Stimulated activated CD4-positive, alpha-beta T cell treated with anti-CD3 and anti-CD28 coated beads, Interleukin-1b, Interleukin-23, amount 100 ng/mL, for 4 hours (primary cell): ENCODE measurements at places on chromosomes 11 and 22.

- DNase-seq: no peak
Measured at GRCh38 chr11:10567446-10567845, 1.0 kb downstream of the LYVE1 start.

DNA sequence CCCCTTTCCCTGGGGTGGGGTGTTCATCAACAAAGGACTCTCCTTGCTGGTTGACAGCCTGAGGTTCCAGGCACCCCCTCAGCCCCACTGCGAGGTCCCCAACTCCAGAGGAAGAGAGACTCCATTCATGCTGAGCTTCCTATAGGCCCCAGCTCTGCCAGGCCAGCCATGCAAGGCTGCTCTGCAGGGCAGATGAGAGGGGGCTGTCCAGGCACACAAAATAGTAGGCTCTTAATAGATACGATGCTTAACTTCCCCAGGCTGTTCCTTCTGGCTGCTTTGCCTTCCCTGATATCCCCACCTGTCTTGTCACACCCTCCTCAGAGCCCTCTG, 45.0 kb upstream of the CRYBB3 start:
- DNase-seq: no peak

DNA sequence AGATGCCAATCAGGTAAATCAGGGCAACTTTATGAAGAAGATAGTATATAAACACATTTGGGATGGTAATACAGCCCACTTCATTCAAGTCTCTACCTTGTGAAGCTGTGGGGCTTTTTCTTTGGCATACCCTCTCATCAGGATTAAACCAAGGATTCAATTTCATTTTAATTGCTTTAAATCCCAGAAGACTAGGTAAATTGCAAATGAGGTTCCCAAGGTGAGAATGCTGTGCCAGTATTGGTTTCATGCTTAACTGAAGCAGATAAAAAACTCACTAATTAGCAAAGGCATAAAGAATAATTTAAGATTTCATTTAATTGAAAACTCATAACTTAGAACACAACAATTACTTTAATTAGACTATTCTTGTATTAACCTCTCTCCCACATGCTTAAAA, 1218.1 kb downstream of the FAM181B start:
- no peak for DNase-seq

GRCh38 chr22:39209756-39210155, 35.0 kb downstream of the PDGFB start:
- DNase-seq: no peak

- no peak for DNase-seq
Measured at GRCh38 chr22:24925586-24926427, 20.7 kb downstream of the LHFPL7 start.

GRCh38 chr11:102763440-102763839, 17.0 kb downstream of the MMP10 start:
- DNase-seq: no peak

GRCh38 chr11:100778166-100778785, 91.2 kb downstream of the ARHGAP42 start:
- DNase-seq: no peak

DNA sequence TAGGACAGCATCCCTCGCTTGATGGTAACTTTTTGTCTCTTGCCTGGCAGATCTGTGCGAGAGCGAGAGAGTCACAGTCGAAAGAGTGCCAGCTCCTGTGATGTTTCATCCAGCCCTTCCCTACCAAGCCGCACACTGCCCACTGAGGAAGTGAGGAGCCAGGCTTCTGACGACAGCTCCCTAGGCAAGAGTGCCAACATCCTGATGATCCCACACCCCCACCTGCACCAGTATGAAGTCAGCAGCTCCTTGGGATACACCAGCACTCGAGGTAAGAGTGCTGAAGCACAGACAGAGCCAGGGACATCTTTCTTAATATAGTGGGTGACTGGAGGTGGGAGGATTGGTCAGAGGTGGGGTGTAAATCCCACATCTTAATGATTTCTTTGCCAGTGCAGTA, 61.1 kb downstream of the DEPDC5 start:
- DNase-seq: no peak

- DNase-seq: no peak
Measured at GRCh38 chr11:370070-370941, 1.0 kb downstream of the B4GALNT4 start.

- no peak for DNase-seq
Measured at GRCh38 chr22:39900306-39901227, at the start of gene GRAP2. Gene GRAP2 (plus strand): TSS chr22:39901084. CDS start chr22:39947107, 46,023 bp downstream.

DNA sequence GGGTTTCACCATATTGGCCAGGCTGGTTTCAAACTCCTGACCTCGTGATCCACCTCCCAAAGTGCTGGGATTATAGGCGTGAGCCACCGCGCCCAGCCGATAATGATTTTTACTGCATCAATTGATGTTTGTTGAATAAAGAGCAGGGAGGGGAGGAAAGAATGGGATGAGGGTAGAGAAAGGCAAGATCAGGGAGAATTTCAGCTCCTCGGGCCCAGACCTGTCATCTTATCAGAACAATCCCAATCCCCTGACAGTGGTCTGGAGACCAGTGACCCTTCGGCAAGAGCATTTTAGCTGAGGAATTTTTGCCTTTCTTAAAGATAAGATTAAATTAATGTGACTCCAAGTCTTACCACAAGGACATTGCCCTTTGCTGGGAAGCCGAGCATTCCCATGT, 15.0 kb upstream of the ANO1 start:
- DNase-seq: no peak

- DNase-seq: no peak
Measured at GRCh38 chr11:10686311-10686710, 7.2 kb downstream of the IRAG1 start.

- DNase-seq: no peak
Measured at GRCh38 chr11:69055212-69055586, 6.5 kb downstream of the TPCN2 start.

GRCh38 chr11:118281284-118281683, 17.2 kb upstream of the MPZL2 start:
- DNase-seq: no peak

DNA sequence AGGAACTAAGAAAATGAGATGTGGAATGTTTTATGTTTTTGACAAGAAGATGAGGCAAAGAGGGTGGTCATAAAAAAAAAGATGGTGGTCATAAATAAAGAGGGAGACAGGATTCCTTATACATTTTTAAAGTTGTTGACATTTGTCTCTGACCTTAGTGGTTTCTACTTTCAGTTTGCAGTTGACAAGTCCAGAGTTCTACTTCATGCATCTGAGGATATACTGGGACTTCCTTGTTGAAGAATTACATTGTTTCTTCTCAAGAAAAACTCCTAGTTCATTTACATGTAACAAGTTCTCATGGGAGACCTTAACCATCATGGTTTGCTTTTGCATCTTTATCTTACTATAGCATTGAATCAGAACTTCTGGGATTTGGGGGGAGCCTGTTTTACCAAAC, 1.2 kb downstream of the OR6X1 start:
- DNase-seq: no peak

DNA sequence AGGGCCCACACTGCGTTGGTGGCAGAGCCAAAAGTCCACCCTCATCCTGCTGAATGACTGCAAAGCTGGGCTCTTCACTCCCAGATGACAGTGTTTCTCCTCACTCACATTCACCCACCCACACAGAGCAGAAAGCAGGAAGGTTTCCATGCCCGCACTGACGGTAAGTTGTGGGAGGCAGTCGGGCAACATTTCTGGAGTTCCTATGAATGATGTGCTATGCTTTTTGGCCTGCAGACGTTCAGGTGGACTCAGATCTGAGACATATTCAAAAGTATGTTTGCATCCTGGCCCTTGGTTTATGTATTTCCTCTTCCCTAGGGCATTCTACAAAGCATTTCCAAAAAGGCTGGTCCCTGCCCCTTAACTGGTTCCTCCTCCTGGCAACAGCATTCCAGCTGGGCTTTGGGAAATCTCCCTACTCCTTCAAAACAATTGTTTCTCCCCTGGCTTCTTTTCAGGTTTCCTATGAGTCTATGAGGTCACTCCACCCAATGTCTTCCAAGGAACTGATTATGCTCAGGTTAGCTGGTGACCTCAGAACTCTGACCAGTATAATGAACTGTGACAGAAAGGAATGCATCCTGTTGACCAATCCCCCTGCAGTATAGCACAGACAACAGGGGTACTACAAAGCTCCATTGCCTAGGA, 36.4 kb downstream of the PACSIN2 start:
- DNase-seq: no peak

GRCh38 chr11:66834943-66835342, 8.3 kb upstream of the RCE1 start:
- DNase-seq: no peak

DNA sequence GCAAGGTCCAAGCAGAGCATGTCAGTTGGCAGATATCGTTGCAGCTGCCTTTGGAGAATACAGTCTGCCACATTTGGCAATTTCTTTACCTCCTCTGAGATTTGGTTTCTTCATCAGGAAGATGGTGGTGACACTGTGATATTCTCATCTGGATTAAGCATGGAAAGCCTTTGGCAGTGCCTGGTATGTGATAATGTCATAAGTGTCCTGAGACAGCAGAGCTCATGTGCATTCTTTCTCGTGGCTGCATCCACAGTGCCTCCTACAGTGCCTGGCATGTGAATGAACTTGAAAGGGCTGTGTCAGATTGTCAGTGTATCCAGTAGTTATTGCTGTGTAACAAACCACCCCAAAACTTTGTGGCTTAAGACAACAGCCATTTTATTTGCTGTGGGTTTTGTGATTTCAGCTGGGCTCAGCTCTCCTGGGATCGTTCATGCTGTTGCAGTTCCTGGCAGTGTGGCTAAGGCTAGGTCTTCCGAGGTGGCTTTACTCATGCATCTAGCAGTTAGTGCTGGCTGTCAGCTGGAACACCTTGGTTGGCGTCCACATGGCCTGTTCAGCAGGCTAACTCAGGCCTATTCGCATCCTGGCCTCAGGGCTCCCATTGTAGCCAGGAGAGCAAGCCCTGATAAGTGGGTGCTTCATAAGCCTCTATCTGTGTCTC, 35.7 kb upstream of the MICAL2 start:
- no peak for DNase-seq

DNA sequence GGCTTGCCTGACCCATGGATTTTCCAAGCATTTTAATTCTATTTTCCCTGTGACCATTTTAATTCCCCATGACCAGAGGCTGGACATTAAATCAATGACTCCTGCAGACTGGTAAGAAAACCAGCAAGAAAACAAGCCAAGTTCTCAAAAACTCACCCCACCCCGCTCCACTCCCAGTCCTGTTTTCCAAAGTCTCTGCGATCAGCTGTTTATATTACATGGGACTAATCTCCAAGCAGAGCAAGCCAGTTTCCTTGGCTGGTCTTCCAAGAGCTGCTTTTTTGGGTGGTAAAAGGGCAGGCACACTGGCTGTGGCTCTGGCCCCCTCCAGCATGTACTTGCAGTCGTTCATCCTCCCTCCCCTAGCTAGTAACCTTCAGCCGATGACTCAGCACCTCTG, 97.9 kb downstream of the RRAS2 start:
- no peak for DNase-seq

- DNase-seq: no peak
Measured at GRCh38 chr11:63246045-63246444, 2.6 kb upstream of the SLC22A25 start.

DNA sequence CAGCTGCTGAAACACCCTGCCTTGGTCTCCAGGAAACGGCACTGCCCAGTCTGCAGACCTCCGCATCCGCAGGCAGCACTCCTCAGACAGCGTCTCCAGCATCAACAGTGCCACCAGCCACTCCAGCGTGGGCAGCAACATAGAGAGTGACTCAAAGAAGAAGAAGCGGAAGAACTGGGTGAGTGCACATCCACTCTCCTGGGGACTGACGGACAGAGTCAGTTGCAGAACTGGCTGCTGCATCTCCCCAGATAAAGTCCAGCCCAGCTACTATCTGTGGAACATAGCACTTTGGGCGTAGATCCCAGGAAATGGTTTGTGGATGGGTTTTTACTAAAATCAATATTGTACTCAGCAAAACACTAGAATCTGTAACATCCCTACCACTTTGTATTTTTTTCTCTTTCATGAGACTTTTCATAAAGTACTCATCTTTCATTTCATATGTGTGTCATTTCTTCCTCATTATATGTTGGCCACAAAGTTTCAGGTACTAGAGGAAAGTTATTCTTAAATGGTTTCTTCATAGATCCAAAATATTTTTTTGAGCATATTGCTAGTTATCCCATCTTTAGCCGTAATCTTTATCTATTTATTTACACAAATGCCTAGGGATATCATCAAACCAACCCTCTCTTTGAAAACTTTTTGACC, 80.1 kb downstream of the DBX1 start:
- DNase-seq: no peak

GRCh38 chr11:133949129-133949528, 7.6 kb downstream of the IGSF9B start:
- no peak for DNase-seq

DNA sequence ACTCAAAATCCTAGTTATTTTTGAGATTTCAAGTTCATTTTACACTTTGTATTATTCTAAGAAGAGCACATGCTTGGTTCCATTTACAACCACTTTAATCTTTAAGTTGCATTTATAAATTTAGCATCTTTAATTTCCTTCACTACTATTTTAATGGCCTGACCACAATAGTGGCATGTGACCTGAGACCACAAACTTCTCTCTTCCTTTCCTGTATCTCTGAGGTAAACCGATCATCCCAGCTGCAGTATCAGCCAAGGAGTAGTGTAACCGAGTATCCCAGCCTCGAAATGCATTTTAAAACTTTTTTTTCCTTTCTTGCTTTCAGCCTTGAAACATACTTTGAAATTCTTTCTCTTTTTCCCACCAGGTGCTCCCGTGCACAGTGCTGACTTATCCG, 28.7 kb upstream of the CBX6 start:
- no peak for DNase-seq

DNA sequence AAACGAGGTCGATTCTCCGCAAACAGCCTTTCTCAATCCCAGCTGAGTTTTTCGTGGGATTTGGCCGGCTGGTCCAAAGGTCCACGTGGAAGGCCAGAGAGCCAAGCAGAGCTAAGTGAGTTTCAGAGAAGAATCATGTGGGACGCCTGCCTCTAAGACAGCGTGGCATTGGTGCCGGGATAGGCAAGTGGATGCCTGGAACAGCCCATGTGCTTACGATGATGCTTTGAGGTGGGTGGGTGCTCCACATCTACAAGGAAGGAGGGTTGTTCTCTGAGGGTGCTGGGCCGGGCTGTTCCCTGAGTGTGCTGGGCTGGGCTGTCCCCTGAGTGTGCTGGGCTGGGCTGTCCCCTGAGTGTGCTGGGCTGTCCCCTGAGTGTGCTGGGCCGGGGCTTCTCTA, 41.4 kb downstream of the MUC2 start:
- no peak for DNase-seq

- DNase-seq: no peak
Measured at GRCh38 chr22:21996175-21996720, 13.7 kb upstream of the TOP3B start.

DNA sequence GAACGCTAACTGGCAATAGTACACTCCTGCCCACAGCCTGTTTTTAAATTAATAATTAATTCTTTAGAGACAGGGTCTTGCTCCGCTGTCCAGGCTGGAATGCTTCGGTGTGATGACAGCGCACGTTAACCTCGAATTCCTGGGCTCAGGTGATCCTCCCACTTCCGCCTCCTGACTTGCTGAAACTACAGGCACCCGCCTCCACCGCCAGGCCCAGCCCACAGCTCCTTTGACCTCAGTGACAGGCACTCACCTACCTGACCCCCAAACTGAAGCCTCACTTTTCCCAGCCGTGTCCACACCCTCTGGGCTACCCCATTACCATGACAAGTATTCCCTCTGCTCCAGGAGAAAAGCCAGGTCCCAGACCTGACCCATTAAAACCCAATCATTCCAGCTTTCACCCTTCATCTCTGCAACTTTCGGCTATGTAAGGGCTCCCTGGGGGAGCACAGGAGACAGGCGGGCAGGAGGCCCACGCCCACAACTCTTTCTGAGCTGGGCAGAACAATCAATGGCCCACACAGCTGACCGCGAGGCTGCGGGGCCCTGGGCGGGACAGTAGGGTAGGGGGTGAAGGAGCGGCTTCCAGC, 730 bp downstream of the LMNTD2 start:
- no peak for DNase-seq

- DNase-seq: no peak
Measured at GRCh38 chr11:111448831-111449557, 63.2 kb downstream of the BTG4 start.
